ENCODE measurements at places on chromosomes 4 and X.
A peak's percentile ranks its signal among the peaks of the same experiment; 100 is the strongest.

DNA sequence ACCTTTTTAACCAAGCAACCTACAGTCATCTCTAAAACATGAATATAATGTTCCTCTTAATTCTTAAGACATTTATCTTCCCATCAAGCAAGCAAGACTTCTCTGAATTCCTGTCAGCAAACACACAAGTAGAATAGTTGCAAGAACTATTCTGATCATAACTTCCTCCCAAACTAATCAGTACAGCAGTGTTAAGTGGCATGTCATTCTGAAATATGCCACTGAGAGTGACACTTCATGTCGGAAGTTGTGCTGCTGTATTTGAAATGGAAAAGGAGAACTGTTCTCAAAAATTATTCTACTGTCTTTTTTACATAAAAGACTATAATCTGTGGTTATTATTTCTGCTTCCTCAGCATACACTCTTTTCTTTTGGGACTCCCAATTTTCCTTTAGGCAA, 546.6 kb downstream of the PCDH18 start:
- DNase-seq: no peak

- peak; percentile 87 for DNase-seq
Measured at GRCh38 chr4:1011022-1011665, at the start of gene FGFRL1. Gene FGFRL1 (plus strand): TSS chr4:1011626. CDS start chr4:1012486, 860 bp downstream.

DNA sequence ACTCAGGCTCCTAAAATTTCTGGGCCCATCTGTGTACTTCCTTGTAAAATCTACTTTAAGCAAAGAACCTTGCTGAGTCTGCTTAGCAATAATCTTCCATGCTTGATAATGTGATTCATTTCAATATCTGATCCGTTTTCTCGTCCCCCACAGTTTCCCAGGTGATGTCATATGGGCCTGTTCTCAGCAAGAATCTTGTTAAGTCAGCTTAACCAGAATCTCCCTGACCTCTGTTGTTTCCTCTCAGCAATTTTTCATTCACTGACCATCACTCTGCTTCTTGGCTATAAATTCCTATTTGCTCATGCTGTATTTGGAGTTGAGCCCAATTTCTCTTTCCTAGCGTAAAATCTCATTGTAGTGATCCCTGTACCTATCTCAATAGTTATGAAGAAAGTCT, 13.9 kb downstream of the CSN2 start:
- DNase-seq: no peak

DNA sequence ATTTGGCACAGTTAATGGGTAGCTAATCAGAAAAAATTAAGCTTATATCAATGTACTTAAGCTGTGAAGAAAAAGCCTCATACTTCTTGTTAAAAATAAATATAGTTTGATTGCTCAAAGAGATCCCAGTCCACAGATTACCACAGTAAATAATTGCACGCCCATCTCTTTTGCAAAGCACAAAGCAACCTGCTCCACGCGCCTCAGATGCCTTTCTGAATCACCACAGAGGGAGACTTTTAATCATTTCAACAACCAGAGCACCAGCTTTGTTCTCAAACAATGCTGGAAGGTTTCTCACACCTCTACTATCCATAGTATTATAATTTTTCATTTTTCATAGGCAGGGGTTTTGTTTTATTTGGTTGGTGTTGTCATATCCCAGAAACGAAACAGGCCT, 338.6 kb upstream of the MAGEB2 start:
- no peak for DNase-seq

GRCh38 chr4:125334926-125335325, 20.2 kb downstream of the FAT4 start:
- DNase-seq: no peak

DNA sequence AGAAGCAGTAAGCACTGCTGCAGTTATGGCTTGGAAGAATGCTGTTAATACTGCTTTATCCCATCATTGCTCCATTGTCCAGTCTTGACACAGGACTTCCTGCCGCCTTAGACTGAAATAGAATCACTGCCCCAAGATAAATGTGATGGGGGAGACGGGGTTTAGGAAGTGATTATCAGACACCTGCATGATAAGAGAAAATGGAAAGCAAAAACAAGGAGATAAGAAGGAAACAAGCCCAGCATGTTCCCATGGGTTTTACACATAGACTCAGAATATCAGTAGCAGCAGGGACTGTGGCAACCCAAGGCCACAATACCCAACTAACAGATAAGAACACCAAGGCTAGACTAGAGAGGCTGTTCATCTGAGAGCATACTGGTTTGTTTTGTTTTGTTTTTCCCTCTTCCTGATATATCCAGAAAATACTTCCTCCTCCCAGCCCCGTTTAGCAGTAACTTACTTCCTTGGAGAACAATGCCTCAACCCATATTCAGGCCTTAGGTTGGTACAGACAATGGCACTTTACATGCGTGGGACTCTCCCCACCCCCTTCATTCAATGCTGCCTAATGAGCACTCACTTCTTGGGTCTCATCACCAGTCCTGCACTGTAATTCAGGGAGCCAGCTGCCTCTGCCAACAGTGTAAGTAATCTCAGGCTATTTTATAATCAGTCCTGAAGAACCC, 232.6 kb downstream of the CBR4 start:
- DNase-seq: no peak

DNA sequence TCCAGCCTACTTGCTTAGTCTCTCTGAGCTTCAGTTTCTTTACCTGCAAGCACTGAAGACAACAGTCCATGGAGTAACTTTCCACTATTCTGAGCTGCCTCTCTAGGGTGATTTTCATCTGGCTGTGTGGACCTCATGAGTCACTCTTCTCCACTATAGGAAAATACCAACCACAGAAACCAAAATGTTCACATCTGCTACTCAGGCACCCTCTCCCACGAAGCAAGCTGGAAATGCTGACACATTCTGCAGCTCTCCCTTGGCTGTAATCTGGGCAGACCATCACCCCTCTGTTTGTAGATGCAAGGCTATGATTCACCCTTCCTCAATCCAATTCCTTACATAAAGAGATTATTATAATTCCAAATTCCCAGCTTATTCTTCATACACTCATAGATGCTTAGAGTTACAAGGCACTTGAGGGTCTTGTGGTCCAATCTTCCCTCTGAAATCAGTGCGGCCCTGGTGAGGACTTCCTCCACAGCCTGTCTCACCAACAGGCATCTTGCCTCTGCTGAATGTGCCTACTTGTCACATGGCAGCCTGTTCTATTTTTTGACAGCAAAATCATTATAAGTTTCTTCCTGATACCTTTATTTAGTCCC, 97.0 kb upstream of the LNX1 start:
- no peak for DNase-seq

GRCh38 chr4:114601304-114602052, 2.9 kb downstream of the UGT8 start:
- DNase-seq: peak; percentile 32

DNA sequence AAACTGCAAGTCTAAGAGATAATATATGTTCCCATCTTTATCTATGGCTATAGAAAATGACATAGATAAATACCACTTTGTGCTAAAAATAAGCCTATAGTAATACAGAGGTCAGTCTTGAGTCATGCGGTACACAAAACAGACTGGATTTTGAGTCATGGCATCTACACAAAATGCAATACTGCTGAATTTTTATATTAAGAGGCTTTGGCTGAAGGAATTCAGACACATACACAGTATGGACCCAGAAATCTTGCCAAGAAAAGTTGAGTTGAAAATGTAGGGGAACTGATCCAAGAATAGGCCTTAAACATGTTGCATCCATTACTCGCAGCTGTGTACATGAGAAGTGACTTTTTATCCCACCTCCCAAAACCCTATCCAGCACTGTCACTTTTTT, 184.4 kb downstream of the TENM3 start:
- no peak for DNase-seq

- no peak for DNase-seq
Measured at GRCh38 chr4:176841711-176842112, 49.0 kb upstream of the VEGFC start.

- DNase-seq: no peak
Measured at GRCh38 chrX:10104958-10105658, 51.7 kb upstream of the CLCN4 start.

DNA sequence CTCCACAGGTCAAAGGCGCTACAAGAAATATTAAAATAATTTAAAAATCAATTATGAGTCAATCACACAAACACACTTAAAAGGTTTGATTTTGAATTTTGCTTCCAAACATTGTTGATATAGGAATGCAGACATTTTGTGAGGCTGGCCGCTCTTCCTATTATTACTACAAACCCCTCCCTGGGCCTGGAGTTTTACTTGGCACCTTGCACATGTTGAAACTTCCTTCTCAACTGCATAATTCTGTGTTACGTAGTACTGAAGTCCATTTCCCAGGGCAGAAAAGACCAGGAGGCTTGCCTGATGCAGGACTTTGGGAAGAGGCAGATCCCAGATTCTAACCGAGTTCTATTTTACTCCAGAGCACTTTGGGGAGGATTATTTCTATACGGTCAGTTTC, 71.5 kb downstream of the CYTL1 start:
- no peak for DNase-seq

DNA sequence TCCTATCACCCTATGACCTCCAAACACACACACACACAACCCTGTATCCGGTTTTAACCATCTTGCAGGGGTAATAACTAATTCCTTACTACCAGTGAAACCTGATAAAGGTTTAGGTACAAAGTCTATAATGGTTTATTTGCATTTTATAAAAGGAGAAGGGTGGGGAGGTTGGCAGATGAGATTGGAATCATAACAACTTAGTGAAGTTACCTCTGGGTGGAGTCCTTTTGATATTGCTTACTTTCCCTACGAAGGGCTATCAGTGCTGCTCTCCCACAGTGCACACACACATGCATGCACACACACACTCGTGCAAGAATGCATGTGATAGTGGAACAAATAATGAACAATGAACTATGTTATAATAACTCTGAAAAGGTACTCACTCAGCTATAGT, 56.1 kb downstream of the CCSER1 start:
- DNase-seq: peak; percentile 67
